ENCODE measurements at places on chromosomes 3 and 15.

DNA sequence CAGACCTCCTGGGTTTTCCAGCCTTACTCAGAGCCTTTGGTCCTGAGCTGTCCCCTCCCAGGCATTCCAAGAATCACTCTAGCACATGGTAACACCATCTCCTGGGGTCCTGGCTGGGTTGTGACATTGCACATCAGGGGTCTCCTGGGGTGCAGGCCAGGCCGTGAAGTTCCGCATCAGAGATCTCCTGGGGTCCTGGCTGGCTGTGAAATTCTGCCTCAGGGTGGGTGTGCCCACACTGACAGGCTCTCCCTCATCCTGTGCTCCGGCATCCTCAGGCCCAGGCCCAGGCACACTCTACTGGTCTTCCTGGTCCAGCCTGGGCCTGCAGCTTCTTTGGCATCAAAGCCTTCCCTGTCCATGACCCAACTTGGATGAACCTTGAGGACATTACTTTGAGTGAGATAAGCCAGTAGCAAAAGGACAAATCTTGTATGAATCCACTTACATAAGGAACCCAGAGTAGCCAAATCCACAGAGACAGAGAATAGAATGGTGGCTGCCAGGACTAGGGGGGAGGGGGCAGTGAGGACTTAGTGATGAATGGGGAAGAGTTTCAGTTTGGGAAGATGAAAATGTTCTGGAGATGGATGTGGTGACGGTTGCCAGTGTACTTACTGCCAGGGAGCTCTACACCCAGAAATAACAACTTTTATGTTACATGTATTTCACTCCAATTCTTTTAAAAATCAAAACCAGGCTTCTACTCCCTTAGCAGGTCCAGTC, 49.1 kb upstream of the KLF13 start:
- ATAC-seq: no peak

GRCh38 chr3:38603731-38604131, 45.8 kb downstream of the SCN5A start:
- no peak for ATAC-seq

DNA sequence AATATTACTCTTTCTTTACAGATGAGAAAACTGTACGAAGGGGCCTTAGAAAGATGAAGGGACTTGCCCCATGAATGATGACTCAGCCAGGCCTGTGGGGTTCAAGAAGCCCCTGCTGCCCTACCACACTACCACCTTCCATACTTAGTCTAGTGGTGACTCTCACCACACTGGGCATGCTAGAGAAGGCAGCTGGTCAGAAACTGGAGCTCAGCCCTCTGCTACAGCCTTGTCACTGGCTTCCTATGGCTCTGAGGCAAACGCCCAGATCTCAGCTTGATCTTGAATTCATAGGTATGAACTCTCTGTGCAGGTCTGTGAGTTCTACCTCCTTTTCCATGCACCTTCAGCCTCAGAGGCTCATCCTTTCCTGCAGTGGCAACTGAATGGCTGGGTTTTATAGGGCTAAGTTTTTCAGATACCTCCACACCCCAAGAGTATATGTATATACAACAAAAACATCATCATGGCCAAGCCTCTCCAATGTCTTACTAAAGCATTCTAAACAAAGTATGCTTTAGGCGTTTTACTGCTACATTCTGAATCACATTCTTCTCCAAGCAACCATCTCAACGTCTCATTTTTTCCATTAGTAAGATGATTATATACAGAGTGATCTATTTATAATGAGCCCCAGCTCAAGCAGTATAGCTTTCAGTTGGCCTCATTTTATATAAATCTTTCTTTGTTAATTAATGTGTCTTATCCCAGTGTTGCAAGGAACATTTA, 234.1 kb downstream of the GREM1 start:
- ATAC-seq: no peak

DNA sequence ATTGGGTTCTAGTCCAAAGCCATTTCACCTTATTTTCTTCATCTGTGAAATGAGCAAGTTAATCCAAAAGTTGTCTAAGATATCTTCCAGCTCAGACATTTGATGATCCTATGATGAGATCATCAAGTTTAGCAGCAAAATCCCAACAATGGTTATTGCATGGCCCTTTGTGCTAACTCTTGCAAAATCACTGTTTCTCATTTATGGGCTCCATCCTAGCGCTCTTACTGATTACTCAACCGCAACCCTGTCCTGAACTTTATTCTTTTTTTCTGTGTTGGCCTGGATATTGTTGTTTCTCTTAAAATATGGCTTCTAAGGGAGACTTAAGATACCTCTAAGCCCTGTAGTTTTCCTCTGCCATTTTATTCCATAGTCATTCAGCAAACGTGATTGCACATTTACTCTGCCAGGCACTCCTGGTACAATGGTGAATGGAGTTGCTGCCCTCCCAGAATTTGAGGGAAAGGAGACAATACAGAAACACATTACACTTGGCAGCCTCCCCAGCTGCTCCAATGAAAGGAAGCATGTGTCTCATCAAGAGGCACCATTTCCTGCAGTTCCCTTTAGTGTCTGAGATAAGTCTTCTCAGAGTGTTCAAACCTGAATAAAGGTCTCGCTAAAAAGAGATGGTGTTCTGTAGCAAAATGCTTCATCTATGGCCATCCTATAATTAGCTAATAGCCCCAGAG, 4.4 kb downstream of the GXYLT2 start:
- ATAC-seq: no peak

DNA sequence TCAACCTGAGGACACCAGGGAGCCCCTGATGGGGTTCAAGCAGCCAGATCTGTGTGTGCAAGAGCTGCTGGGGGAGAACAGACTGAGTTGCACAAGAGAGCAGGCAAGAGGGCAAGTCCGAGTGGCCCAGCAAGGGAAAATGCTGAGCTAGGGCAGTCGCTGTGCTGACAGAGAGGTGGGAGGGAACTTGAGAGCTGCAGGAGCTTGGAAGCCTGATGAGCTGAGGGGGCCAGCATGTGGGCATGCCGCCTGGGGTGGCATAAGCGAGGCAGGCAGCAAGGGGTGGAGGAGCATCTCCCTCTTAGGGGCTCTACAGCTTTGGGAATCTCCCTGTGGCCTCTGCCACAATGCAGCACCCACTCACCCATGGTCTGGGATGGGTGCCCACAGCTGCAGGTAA, 4.7 kb upstream of the CORO2B start:
- no peak for ATAC-seq

DNA sequence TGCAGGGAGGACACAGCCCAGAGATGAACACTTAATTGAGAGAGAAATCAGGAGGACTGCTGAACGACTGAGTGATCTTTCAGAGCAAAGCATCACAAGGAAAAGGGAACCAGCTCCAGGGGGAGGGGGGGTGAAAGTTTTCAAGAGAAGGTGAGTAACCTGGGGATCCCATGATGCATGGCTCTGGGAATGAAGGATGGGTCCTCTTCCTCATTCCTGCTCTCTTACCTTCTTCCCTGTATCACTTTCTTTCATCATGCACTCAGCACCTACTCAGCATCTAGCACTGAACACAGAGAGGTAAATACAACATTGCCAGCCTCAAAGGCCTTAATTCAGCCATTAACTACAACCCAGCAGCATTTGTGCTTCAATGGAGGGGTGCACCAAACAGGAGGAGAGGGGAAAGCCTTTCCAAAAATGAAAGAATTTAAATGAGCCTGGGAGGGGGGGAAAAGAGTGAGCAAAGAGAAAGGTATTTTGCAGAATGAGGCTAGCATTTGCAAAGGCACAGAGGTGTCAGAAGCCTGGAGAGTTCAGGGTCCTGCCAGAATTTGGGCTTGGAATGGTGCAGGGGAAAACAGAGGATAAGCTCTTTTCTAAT, 427.4 kb downstream of the FOXP1 start:
- no peak for ATAC-seq

DNA sequence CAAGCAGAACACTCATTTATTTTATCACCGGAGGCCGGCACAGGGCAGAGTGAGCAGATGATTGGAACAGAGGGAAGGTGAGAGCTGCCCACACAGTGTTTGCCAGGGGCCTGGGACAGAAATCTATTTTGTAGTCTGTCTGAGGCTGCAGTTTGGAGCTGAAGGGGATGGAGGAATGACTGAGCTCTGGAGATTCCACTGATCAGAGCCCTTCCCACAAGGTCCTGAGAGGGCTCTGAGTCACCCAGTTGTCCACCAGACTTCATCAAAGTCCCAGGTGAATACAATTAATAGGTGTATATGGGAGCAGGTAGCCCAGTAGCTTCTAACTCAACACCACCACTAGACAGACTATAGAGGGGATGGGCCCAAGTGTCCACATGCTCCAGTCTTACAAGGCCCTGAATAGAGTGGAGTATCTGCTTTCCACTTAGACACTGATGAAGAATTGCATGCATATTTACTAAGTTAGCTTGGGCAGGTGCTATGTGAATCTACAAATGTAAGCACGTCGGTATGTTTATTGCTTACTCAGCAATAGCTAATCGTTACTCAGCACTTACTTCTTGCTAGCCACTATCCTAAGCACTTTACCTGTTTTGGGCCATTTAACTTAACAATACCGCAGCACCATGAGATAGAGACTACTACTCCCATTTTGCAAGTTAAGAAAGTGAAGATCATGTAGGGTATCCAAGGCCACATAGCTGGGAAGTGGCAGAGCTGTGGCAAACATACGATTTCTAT, 2.7 kb upstream of the STARD5 start:
- ATAC-seq: no peak

GRCh38 chr15:76823303-76823702, 81.8 kb downstream of the SCAPER start:
- no peak for ATAC-seq

- no peak for ATAC-seq
Measured at GRCh38 chr3:73550032-73550431, 74.7 kb downstream of the PDZRN3 start.

DNA sequence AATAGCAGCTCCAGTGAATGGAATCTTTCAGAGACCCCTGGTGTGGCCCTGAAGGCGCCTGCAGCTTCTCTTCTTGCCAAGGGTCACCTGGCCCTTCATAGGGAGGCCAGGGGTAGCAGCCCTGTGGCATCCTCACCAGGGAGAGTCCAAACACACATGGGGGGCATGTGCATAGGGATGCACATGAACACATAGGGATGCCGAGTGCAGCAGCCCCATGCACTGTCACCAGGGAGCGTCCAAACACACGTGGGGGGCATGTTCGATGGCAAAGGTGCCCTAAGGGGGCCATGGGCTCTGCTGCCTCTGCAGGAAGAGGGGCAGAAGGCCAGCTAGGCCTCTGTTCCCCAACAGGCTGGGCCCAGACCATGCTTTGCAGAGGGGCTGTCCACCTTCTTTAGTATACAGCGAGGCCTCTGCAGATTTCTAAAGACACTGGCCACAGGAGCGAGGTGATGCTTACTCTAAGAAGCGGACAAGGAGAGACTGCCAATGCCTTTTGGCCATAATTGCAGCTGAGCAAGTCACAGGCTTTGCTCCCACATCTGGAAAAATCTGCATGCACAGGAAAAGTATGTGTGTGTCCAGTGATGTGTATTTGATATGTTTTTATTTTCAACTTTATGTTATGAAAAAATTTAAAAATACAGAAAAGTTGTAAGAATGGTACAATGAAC, 21.0 kb downstream of the ANAPC13 start:
- ATAC-seq: no peak

DNA sequence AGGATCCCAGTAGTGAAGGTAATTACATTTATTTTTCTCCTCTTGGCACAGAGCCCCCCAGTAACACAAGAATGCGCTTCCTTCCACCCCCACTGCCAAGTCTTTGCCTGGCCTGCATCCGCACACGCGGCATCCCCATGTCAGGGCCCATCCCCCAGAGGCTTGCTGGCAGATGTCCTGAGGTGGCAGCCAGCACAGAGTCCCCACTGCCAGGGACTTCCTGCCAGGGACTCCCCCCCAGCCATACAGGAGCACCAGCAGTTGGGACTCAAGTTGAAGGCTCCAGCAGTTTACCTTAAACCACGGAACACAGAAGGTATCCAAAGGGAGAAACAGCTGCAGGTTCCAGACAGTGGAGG, 41.0 kb downstream of the MEGF11 start:
- ATAC-seq: no peak

DNA sequence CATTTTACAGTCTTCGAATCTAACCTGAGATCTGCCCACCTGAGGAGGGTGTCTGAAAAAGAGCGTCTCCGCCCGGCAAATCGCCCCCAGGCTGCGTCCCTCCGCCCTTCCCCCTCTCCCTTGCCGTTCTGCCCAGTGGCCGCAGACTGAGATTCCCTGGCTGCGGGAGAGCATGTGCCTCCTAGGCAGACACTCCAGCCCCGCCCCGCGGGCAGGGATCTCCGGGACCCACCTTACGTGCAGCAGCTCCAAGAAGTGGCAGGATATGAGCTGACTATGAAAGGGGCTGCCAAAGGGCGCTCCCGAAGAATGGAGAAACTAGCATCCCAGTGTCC, 2.7 kb upstream of the WNT5A start:
- ATAC-seq: no peak

- ATAC-seq: no peak
Measured at GRCh38 chr3:150372722-150373121, 35.4 kb upstream of the TSC22D2 start.

DNA sequence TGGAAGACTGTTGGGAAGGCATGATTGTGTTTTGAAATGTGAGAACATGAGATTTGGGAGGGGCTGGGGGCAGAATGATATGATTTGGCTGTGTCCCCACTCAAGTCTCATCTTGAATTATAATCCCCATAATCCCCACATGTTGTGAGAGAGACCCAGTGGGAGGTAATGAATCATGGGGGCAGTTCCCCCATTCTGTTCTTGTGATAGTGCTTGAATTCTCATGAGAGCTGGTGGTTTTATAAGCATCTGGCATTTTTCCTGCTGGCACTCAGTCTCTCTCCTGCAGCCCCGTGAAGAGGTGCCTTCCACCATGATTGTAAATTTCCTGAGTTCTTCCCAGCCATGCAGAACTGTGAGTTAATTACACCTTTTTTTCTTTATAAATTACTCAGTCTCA, 430.5 kb downstream of the OTOL1 start:
- ATAC-seq: no peak

DNA sequence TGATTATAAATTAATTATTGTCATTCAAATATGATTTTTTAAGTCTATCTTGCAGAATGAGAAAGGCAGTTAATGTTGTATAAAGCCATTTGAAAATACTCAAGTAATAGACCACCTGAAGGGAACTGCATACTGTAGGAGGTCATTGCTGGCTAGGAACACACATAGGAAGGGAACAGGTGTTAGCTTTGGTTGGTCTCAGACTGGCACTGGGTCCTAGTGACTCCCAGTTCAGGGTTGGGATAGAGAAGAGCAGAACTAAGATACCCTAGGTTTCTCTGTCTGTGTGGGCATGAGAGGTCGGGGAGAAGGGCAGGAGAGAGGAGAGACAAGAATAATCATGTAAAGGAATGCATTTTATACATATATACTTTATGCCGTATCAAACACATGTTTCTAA, 559.0 kb upstream of the GOLIM4 start:
- ATAC-seq: no peak

Measured in activated CD4-positive, CD25-positive, alpha-beta regulatory T cell treated with anti-CD3 and anti-CD28 coated beads, Interleukin-2, amount 50 U/mL, for 24 hours (primary cell).